Activated CD4-positive, CD25-positive, alpha-beta regulatory T cell (primary cell): ENCODE measurements at places on chromosomes 2 and 18.

DNA sequence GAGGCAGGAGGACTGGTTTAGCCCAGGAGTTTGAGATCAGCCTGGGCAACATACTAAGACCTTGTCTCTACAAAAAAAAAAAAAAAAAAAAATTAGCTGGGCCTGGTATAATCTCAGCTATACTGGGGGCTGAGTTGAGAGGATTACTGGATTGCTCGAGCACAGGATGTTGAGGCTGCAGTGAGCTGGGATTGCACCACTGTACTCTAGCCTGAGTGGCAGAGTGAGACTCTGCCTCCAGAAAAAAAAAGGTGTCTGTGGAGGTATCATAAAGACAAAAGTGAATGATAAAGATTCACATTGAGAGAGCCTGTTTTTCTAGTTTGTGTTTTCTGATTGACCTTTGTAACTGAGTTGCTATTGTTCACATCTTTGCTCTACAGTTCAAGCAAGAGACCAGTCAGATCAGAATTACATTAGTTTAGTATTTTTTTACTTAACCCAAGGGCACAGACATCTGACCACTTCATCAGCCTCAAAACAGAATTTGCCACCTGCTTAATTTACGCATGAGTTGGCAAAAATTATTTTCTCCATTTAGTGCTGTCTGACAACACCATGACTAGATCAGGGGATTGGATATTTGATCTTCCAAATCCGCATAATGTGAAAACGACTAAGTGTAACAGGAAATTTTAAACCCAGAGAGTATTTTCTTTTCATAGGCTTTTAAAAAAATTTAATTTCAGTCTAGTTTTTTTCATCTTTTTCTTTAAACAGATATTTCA lies 271.0 kb downstream of the TGIF1 start:
- no peak for DNase-seq

DNA sequence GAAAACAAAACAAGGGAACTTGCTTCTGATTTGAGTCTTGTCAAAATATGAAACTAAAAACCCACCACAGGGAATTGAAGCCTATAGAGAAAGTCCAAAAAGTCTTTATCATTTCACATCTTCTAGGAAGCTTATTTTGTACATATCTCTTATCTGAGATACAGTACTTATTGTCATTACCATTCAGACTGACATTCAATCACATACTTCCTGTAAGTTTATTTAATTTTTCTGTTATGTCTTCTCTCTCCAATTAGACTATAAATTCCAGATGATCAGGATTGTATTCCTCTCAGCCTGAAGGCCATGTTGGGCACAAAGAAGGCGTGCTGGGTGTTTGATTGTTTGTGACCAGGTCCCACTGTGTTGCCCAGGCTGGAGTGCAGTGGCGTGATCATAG lies 59.2 kb downstream of the METTL4 start:
- DNase-seq, result no peak

DNA sequence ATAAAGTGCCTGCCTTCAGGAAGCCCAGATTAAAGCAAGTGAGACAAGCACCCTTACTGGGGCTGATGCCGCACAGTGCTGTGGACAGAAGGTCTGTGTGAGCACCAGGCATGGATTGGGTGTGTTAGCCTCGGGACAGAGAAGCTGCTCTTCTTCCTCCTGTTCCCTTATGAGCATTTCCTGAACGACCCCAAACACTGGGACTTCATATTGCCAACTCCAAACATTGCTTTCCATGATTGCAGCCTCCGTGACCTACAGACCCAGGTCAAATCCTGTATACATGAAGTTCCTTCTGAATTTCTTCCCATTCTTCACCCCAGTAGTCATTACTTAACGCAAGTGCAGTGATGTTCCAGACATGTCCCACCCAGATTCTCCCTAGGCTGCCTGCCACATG lies 129.8 kb upstream of the ALKAL2 start:
- DNase-seq, result no peak

GRCh38 chr2:205903549-205904129 lies 182.3 kb downstream of the INO80D start:
- no peak for DNase-seq

- no peak for DNase-seq
Observed at GRCh38 chr2:218015586-218016521, 13.1 kb upstream of the TNS1 start.

GRCh38 chr2:187978356-187978755 lies 313.3 kb upstream of the GULP1 start:
- DNase-seq, result no peak

- no peak for DNase-seq
Observed at GRCh38 chr2:67970542-67970941, 92.3 kb downstream of the C1D start.

DNA sequence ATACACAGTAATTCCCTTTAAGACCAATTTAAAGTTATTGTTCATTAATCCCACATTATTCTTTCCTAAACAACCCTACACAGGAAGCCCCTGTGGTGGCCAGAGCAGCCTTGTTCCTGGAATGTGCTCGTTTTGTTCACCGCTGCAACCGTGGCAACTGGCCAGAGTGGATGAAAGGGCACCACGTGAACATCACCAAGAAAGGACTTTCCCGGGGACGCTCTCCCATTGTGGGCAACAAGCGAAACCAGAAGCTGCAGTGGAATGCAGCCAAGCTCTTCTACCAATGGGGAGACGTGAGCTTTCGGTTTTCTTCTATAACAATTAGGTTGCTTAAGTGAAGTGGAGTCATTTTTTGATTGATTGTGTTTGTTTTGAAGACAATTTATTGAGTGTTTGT lies 101.0 kb downstream of the UNC80 start:
- DNase-seq, result no peak
